A549 (cell line): ENCODE measurements at places on chromosomes 16 and 17. TPM values are rescaled to one million over a fixed set of nuclear protein-coding genes. Genes with fewer than 3 reads are reported as not detected.

CEP295NL gene
- 0.13 to 0.34 TPM (median 0.29 TPM) in 3 replicates for polyA plus RNA-seq

ARHGDIG gene
- 1.3 to 1.9 TPM (median 1.4 TPM) in 3 replicates for polyA plus RNA-seq

ICAM2 gene
- polyA plus RNA-seq = not detected in 3 replicates

RDM1 gene
- polyA plus RNA-seq = 3.3 to 4.3 TPM (median 3.6 TPM) in 3 replicates

ATP5PD gene
- polyA plus RNA-seq = 429 to 463 TPM (median 440 TPM) in 3 replicates
